Neural progenitor cell (in vitro differentiated cells): ENCODE measurements at places on chromosomes 3 and 15. TPM values are rescaled to one million over a fixed set of nuclear protein-coding genes. Genes with fewer than 3 reads are reported as not detected.

EPHA6 gene
- total RNA-seq = 0.11 and 0.28 TPM in 2 replicates

- H3K36me3 ChIP-seq = no peaks in the 10 kb centered on the region
- no peaks in the 10 kb centered on the region for H3K27me3 ChIP-seq
- H3K4me1 ChIP-seq = peaks cover 29% of the 10 kb centered on the region
Observed at GRCh38 chr3:13528217-13528867, 20.6 kb upstream of the FBLN2 start.

- no peak overlapping the region for H3K27ac ChIP-seq
- no peak for DNase-seq
- no peaks in the 10 kb centered on the region for H3K36me3 ChIP-seq
Observed at GRCh38 chr15:79311901-79312553, 1.1 kb downstream of the TMED3 start.

DNA sequence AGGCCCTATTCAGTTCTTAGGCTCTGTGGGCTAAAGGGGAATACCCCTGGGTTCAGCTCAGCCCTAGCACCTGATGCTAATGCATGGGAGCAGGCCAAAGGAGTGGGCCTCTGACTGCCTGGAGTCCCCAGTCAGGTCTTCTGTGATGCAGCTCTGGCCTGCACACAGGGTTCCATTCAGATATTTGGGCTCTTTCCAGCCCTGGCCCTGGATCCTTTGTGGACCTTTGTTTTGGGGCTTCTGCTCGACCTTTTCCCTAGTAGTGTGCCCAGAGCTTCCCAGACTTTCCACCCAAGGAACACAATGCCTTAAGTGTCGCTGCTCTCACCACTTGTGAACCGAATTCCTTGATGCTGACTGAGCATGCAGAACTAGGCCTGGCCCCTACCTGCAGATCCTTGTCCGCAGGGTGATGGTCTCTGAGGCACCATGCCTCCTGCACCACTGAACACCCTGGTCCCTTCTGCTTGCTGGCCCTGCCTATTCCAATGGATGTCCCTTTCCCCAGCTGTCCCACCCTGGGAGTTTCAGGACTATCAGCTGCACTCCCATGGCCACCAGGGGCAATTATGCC, 5.1 kb downstream of the SEC13 start:
- H3K36me3 ChIP-seq = peaks cover 2% of the 10 kb centered on the region
- no peak for DNase-seq
- no peak overlapping the region for H3K4me3 ChIP-seq
- no peaks in the 10 kb centered on the region for H3K4me1 ChIP-seq
- H3K27me3 ChIP-seq = no peaks in the 10 kb centered on the region
- no peak overlapping the region for H3K27ac ChIP-seq

DNA sequence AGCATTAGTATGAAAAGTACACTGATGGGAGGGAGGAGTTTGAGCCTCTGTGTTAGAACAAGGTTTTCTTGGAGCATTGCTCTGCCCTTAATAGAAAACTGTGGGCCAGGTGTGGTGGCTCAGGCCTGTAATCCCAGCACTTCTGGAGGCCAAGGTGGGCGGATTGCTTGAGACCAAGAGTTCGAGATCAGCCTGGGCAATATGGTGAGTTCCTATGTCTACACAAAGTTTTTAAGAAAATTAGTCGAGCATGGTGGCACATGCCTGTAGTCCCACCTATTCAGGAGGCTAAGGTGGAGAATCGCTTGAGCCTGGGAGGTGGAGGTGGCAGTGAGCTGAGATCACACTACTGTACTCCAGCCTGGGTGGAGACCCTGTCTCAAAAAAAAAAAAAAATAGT, 103.7 kb downstream of the ATP10A start:
- no peak overlapping the region for H3K27ac ChIP-seq
- no peak overlapping the region for H3K4me3 ChIP-seq
- H3K4me1 ChIP-seq = no peaks in the 10 kb centered on the region
- H3K36me3 ChIP-seq = no peaks in the 10 kb centered on the region
- no peaks in the 10 kb centered on the region for H3K27me3 ChIP-seq

WDR93 gene
- total RNA-seq = 0.51 and 0.62 TPM in 2 replicates

GRCh38 chr3:167662919-167663400, 9.2 kb upstream of the WDR49 start:
- H3K27me3 ChIP-seq = no peaks in the 10 kb centered on the region
- peaks cover 4% of the 10 kb centered on the region for H3K4me1 ChIP-seq
- no peaks in the 10 kb centered on the region for H3K36me3 ChIP-seq
